Right lung (tissue), 10 donors: ENCODE measurements at places on chromosomes 5 and 9.
A peak's percentile ranks its signal among the peaks of the same experiment; 100 is the strongest.

GRCh38 chr9:88216126-88216995 lies 78.1 kb upstream of the SPATA31C2 start:
- no peak for DNase-seq

DNA sequence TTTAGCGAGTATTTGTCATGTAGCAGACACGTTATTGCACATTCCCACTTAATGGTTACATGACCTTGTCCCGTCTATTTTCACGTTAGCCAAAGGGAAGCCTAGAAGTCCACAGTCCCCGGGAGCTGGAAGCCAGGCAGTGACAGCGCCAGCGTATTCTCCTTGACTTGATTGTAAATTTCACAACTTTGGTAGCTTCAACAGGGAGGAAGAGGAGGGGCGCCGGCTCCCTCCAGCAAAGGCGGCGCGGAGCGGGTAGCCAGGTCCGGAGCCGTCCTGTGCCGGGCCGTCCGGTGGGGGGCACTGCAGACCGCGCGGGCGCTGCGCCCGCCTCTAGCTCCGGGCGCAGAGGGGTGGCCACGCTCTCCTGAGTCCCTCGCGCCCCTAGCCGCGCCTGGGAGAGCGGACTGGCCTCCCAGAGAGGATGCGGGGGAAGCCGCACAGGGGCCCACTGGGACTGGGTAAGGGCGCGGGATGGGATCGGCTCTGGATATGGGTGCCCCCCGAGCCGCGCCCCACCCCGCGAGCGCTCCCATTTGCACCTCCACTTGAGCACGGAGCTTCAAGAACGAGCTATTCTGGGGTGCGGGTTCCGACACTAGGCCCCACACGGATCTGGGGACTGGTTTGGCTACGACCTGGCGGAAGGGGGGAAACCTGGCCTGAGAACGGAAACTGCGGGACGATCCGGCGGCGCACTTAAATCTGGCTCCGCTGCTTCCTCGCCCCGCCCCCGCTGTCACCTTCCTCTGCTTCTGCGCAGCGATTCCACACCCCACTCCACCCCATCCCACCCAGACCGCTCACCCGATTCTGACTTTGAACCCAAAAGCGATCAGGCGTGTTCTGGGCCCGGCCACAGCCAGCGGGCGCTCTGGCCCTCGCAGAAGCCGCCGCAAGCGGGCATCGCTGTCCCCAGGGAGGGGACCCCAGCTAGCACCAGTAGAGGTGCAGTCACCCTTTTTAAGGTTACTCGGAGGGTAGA lies 23.8 kb downstream of the KLF4 start:
- DNase-seq: peak; percentile 48

DNA sequence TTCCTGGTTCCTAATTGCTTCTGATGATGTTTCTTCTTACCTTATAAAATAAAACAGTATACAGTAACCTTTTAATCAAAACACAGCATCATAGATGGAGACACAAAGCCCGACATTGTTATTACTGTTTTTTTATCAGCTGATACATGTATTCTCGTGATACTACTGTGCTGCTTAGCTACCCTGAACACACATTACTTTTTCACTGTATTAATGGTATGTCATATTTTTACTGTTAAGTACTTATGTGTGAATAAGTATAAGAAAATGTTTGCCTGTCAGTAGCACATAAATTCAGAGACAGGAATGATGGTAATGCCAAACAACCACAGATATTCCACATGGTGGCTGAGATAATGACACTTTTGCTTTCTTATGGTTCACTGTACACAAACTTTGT lies 68.7 kb downstream of the RAB24 start:
- no peak for DNase-seq

GRCh38 chr5:150052956-150053712 lies 33.2 kb downstream of the CSF1R start:
- no peak for DNase-seq

DNA sequence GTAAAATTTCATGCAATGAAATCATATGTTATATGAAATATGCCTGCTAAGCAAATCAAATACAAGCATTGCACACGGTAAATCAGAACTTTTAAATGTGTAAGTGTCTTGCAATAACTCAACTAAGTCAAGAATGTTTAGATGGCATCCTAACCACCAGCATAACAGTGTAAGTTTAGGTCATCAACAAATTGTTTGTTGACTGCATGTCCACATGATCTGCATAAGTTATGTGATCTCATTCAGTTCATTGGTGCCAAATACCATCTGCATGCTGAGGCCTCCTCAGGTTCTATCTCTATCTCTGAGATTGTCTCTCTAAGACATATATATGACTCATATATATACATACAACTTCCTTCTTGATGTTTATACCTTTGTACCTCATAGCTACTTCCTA lies 159.6 kb upstream of the STK32A start:
- DNase-seq: no peak

DNA sequence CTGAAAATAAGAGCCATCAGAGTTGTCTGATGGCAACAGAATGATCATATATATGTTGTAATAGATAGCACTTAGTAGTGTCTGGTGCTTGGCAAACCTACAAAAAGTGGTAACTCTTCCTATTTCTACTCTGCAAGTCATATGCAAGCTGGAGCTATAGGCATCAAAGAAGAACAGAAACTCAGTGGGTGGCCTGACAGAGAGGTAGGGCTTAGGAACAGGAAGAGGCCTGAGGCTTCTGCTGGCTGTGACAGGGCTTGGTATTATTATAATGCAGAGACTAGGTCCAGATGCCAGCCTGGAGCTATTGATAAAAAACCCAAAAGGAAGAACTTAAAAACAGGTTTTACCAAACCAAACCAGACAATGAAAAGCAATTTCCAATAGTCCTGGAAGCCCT lies 4.4 kb upstream of the DIAPH1 start:
- DNase-seq: no peak

DNA sequence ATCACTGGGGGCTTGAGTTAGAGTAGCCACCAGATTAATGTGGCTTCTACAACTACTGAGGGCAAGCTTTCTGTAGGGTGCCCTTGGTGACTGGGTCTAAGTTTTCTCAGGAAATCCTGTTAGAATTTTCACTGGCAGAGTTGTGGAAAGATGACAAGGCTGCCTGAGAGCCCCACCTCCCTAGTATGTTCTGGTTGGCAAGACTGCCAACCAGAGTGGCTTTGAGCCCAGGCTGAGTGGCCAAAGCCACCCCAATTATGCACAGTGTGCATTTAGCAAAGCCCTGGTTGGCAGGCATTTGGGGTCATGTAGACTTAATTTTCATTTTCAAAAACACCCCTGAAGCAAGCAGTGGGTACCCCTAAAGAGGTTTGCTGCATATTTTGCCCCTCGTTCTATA lies 136.7 kb upstream of the HAPLN1 start:
- no peak for DNase-seq

- no peak for DNase-seq
These were observed 27.1 kb upstream of the N4BP3 start for GRCh38 chr5:178086266-178086665.

DNA sequence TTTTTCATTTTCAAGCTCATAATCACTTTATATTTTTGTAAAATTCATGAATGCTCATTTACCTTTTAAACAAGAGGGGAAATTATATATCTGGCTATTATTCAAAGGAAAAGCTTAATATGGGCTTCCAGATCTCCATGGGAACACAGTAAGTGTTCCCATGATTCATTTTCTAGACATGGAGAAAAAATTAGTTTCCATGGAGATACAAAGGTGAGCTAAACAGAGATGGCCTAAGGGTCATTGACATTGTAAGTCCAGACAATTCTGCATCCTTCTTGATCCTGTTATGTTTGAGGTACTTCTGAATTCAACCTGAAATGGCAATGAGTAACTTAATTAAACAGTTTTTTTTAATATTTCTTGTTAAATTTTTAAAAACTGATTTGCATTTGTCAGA lies 341.4 kb upstream of the PRR16 start:
- no peak for DNase-seq

- no peak for DNase-seq
These were observed 24.7 kb upstream of the SLC6A19 start for GRCh38 chr5:1176473-1177391.

DNA sequence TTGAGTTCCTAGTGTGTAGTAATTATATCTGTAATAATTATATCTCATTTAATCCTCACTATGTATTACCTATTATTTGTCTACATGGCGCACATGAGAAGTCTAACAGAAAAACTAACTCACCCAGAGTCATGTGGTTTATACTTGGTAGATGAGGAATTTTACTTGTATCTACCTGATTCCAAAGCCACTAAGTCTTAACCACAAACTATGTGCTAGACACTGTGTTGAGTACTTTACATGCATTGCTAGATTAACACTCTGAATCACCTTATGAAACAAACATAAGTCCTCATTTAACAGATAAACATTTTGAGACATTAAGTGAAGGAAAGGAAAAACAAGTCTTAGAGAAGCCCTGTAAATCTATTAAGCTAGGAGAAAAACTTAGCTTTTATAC lies 404.8 kb downstream of the TLR4 start:
- no peak for DNase-seq

GRCh38 chr5:86716121-86716520 lies 98.4 kb downstream of the COX7C start:
- DNase-seq: no peak
